ENCODE measurements at places on chromosomes 1 and 21.

- peak; percentile 37 for DNase-seq
Measured at GRCh38 chr1:28577052-28577678, 14.9 kb upstream of the RAB42 start.

DNA sequence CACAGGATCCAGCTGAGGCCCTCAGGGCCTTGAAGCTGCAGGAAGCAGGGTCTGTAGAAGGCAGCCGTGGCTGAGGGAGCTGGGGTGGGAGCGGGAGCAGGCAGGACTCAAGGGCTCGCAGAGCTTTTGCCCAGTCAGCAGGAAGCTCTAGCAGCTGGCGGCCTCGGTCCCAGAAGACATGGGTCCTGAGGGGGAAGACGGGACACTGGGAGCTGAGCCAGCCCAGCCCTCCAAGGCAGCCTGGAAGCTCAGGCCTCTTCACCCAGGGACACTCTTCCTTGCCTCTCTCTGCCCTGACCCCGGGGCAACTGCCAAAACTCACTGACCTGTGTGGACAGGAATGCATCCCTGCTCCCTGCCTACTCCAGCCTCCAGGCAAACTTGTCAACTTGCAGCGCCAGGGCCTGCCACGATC, 8.9 kb downstream of the ADGRB2 start:
- DNase-seq = no peak

- DNase-seq = no peak
Measured at GRCh38 chr1:48414264-48414663, 57.7 kb downstream of the SPATA6 start.

GRCh38 chr1:86429835-86430234, 5.9 kb downstream of the CLCA2 start:
- DNase-seq = peak; percentile 92

DNA sequence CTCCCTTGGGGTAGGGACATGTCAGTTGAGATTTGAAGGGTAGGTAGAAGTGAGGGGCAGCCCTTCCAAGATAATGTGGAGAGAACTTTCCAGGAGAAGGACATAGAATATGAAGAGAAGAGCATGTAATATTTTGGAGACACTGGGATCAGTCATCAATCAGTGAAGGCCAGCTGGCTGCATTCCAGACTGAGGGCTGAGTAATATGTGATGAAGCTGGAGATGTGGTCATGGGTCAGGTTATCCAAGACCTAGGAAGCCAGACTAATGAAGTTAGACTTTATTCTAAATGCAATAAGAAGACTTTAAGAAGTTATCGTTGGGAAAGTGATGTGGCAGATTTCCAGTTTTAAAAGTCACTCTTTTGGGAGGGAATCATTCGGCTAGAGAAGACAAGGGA, 262.0 kb downstream of the HMCN1 start:
- no peak for DNase-seq

DNA sequence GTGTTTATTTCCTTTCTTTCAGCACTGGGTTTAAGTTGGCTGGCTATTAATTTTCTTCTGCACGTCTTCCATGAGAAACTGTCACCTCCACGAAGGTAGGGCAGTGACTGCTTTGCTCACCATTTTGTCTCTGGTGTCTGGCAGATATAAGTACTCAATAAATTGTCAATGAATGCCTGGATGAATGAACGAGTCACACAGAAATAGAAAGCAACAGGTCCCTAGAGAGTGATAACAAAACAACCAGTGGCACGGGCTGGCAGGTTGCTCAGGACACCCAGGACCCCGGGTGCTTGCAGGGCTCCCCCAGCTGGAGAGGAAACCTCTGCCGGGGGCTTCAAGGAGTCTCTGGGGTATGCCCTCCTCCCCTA, 3.2 kb upstream of the MYOC start:
- DNase-seq = no peak

- peak; percentile 3 for DNase-seq
Measured at GRCh38 chr1:199945591-199945990, 81.9 kb upstream of the NR5A2 start.

DNA sequence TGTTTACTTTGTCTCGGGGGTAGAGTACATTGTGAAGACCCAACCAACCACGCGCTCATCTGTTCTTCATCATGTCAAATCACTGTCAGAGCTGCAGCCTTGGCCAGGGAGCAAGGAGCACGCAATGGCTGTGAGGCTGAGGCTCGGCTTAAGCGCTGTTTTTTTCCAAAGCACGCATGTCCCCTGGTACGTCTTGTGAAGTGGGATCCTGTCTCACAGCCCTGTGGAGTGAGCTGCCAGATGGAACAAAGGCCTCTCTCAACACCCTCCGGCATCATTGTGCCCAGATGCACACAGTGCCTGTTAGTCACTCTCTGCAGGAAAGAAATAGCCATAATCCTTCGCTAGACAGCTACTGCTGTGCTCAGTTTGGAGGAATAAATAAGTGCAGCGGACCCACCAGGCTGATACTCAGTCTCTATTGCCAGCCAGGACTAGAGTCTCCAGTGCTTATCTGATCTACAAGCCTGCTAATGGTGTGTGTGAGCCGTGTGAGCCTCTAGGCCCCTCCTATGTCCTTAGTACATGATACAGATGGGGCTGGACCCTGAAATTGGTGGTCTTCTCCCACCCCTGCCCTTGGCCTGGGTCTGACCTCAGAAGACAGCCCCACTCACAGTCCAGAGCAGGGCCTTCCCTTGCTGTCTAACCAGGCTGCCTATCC, 91.3 kb upstream of the COA6 start:
- no peak for DNase-seq

GRCh38 chr1:192592981-192593708, 17.6 kb downstream of the RGS1 start:
- peak; percentile 53 for DNase-seq

GRCh38 chr1:39919545-39919944, 17.8 kb upstream of the MYCL start:
- DNase-seq = peak; percentile 87

DNA sequence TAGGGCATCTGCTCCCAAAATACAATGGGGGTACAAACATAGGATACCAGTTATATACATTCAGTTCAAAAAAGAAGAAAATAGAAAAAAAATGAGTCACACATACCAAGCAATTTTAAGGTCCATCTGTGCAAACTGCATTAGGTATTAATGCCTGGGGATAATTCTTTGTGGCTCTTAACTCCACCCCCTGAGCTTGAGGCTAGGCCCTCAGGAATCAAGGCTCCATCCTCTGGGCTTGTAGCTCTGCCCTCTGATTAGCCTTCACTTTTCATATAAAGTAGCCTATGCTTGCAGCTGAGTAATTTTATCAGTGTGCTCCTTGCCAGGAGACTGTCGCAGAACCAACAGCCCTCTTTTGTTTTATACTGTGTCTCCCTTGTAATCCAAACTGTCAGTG, 69.9 kb upstream of the BACE2 start:
- no peak for DNase-seq

- DNase-seq = no peak
Measured at GRCh38 chr1:240455228-240455821, 156.6 kb downstream of the GREM2 start.

- DNase-seq = no peak
Measured at GRCh38 chr1:8370046-8370881, 52.4 kb downstream of the SLC45A1 start.

DNA sequence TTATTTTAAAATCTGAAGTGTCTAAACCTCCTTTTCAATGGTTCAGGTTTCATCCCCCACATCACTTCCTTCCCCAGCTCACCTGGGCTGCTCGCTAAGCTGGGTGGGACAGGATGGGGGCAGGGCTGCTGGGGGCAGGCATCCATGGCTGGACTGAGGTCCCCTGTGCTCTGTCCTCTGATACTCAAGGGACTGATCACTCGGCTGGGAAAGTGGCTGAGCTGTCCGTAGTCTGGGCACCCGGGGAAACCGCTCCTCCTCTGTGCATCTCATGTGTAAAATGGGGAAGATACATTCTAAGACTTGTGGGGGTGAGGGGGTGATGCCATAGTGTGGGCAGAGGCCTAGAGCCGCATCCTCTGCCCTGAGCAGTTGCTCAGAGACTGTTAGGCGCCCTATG, 411.2 kb downstream of the MATN1 start:
- DNase-seq = no peak

GRCh38 chr1:50989694-50990093, 19.6 kb downstream of the CDKN2C start:
- DNase-seq = no peak

DNA sequence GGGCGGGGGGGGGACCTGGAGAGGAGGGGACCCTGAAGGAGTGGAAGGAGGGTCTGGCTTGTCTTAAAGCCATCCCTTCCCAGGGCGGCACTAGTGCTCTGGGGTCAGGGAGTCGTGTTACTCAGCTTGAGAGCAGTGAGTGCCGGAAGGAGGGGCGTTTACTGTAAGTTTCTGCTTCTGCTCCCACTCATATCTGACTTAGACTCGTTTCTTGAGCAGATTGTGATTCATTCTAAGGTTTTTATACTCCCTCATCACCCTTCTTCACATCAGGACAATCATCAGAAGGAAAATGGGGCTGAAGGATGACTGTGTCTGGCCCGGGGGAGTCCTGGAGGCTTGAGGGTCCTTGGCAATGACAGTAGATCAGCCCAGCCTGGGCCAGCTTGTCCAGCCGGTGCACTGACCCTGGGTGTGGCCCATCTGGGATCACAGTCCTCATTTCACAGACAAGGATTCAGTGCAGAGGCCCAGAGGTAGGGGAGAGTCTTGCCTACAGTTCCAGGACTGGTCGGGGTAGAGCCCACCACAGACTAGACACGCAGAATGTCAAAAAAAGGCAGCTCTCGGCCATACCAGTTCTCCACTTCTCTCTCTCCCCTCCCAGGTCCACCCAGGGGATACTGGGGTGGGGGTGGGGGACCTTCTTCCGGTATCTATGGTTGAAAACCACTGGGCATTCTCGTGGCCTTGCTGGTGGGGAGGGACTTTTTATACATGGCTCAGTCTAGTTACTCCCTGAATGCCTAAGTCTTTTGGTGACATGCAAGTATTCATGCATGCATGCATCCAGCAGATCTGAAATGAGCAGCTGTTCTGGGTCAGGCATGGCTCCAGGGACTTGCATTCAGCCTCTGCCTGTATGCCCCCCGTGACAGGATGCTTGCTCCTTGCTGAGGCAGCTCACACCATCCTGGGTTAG, 5.1 kb downstream of the TNFRSF8 start:
- DNase-seq = no peak

DNA sequence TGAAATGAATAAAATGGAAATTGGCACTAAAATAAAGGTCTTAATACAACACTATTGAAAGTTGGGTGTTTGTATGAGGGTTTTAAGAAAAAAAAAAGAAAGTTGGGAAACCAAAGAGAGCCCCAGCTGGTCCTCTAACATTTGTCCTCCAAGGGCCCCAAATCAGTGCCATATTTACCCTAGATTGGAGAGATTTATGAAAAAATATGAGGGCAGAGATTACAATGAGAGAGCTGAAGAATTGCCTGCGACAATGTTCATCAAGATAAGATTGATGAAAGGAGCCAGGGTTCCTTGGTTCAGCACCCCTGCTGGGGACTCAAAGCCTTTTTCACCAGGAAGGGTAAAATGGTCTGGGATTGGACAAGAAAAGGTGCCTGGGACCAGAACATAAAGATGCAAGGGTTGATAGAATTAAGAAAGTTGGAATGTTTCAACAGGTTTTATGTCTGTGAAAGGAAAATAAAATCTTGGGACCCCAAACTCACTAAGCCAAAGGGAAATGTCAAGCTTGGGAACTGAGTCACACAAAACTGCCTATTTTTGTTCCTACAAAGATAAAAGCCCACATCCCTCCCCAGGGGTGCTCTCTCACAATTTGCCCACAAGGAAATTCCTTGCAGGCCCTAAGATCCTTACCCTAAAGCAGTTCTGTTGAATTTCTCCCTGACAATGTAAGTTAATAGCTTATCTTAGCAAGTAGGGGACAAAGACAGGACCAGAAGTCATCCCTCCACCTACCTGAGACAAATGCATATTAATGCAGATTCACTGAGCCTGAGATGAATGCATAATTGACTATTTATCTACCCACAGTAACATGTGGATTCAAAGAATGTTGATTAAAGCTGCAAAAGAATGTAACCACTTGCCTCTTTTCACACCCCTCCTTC, 26.8 kb downstream of the CBR1 start:
- no peak for DNase-seq

All from inflammatory macrophage (primary cell).